ENCODE measurements at places on chromosomes 4 and X.

GRCh38 chr4:52713456-52713937, 37.7 kb downstream of the ERVMER34-1 start:
- no peak for DNase-seq

DNA sequence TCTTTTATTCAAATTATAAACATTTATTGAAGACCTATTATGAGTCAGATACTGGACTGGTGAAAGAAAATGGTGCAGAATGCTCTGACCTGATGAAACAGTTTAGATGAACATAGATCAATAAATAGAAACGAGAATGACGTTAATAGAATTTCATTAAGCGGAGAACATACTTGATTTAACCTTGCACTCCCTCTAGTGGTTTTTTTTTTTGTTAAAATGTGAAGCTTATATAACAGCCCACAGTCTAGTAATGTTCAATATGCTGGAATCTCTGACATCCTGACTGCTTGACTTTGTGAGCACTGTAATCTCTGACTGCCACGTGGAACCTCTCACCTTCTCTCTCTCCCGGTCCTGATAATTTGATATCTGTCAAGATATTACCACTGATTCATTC, 32.3 kb downstream of the HDAC8 start:
- DNase-seq, result no peak

DNA sequence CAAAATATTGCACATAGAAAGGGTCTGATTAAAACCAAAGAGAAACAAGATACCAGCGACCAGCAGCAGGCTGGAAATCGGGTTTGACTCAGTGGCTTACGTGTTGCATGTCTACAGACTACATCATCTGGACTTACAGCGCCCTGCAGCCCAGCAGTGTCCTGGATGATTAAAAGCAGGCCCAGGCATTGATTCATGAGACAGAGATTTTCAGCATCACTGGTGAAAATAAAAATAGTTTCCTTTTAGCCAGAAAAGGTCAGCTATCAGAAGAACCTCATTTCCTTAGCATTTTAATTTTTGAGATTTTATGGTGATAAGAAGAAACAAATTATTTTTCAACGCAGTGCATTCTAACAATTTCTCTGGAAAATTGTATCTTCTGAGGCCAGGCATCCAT, 190.6 kb downstream of the PTTG2 start:
- no peak for DNase-seq

DNA sequence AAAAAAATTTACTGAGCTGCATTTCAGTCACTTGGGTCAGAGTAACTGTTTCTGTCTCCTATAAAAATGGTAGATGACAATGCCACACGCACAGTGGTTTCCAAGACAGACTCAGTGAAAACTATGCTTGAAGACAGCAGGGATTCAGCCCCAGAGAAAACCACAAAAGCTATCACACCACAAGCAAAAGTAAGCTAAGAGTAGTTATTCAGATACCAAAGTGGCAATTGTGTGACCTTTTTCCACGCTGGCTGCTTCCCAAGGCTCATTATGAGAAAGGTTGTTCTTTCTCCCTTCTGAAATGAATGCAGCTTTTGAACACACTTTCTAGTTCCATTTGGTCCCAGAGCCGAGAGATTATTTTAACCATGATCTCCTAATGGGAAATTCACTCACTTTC, 46.4 kb upstream of the GPM6B start:
- DNase-seq, result no peak

DNA sequence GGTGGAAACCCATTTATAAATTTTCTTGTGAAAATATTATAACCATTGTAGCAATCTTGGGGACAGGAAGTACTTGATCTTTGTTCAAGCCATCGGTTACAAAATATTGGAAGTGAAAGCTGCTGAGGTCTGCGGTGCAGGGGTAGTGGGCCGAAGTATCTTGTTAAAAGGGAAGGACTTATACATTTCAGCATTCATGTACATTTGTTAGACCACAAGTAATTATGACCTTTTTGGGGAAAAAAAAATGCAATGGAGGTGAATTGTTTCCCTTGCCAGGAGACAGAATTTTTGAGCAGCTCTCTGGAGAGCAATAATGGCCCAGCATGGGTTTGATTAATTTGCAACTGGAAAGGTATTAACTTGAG, 121.3 kb downstream of the EGF start:
- DNase-seq, result no peak

- no peak for DNase-seq
Measured at GRCh38 chr4:136136601-136137000, 1395.7 kb downstream of the PCDH18 start.

DNA sequence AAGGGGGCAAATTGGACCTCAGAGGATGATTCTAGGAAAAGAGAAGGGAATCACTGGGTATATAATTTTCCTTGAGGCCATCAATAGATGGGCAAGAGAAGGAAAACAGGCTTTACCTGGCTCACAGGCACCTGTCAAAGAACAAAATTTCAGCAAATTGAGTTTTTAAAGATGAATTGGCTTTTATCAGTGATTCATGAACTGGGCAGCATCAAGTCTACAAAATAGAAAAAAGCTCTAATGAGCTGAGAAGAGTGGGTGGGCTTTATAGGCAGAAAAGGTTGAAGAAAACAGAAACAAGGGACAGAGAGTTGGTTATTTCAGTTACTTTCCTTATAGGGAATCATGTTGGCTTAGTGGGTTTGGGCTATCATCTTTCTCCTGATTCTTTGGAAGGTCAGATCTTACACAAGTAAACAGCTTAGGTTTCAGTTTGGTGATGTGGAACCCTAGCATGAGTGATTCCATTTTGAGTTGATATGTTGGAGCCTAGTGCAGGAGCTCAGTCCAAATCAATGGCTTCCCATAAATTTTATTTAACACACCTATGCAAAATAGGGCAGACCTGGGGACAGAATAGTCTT, 120.7 kb upstream of the MED14 start:
- no peak for DNase-seq

- no peak for DNase-seq
Measured at GRCh38 chr4:145988628-145989027, 50.0 kb upstream of the ZNF827 start.

- no peak for DNase-seq
Measured at GRCh38 chr4:7976025-7976424, 36.4 kb upstream of the AFAP1 start.

DNA sequence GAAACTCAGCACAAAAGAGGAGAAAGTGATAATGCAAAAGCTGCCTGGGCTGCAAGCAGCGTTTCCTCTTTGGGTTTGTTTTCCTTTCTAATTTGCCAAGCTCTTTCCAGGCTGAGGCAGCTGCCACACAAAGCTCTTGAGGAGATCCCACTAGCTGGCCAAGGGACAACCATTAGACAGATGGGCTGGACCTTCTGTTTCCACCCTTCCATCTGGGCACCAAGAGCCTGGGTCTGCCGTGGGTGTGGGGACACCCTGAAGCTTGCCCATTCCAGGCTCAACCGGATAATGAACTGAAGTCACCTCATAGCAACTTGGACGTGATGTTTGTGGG, 194.6 kb upstream of the C1QTNF7 start:
- peak; percentile 7 for DNase-seq

DNA sequence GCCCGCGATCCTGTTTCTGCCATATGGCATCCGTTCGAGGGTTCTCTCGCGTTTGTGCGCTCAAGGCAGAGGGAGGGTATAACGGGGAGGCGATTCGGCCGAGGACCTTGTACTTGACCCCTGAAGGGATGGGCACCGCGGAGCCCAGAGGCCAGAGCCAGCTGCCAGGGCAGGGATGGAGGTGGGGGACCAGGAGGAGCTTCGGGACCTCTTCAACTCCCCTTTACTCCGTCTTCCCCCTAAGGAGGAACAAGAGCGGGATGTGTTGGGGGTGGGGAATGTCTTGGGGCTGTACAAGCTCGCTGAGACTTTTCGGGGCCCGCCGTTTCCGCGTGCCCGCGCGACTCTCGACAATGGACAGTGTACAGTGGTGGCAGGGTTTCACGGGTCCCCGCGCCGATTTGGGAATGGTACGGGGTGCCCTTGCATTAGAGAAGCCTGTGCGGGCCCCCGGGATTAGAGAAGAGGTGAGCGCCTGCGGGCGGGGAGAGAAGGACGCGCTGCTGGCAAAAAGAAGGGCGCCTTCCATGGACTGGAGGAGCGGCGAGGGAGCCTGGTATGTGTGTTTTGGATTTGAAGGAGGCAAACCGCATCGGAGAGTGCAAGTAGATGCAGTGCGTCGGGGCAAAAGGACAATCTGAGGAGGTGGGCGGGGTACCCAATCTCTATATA, 760 bp downstream of the UGT8 start:
- no peak for DNase-seq

- DNase-seq, result no peak
Measured at GRCh38 chr4:65007841-65008439, 598.7 kb upstream of the TECRL start.

- DNase-seq, result peak; percentile 0
Measured at GRCh38 chrX:123835661-123836371, 24.0 kb upstream of the XIAP start.

DNA sequence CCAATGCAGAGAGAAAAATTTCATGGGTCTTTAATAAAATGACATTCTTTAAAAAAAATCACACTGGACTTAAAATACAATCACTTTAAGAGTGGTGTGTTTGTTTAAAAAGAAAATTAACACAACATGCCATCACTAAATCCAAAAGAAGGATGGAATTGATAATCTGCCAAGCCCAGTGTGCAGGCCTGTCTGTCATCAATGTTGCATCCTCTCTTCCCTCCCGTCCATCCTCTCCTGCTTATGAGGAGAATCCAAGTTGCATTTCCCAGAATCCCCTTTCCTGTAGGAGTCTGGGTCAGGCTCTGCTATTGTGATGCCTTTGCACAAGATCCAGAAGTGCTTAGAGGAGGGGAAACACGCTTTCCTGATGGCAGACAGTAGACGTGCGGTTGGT, 169.4 kb downstream of the MID1 start:
- DNase-seq, result no peak

GRCh38 chrX:21056622-21057021, 317.6 kb upstream of the CNKSR2 start:
- DNase-seq, result no peak

- no peak for DNase-seq
Measured at GRCh38 chr4:107279733-107280132, 243.6 kb upstream of the DKK2 start.

DNA sequence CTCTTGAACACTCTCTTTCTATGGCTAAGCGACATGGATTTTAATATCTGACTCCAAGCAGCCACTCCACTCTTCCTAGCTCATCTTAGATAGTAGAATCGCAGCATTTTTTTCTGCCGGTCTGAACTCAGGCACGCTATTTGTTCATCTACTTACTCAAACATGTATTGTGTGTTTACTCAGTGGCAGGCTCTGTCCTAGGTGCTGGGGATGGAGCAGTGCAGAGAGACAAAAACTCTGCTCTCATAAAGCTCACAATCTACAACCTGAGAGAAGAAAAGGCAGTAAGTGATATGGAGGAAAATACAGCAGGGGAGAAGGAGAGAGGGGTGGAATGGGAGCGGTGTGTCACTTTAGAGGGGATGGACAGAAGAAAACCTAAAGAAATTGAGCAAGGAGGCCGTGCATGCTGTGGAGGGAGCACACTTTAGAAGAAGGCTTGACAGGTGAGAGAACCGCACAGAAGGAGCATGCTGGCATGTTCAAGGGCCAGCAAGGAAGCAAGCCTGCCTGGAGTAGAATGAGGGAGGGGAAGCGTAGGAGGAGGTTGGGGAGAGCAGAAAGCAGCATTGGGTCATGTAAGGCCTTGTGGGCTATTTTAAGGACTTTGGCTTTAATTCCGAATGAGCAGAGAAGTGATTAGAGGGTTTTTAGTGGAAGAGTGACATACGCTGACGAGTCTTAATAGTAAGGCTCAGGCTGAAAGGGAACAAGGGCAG, 132.0 kb downstream of the ANK2 start:
- DNase-seq, result no peak

GRCh38 chr4:126890383-126890782, 742.4 kb upstream of the INTU start:
- DNase-seq, result no peak

DNA sequence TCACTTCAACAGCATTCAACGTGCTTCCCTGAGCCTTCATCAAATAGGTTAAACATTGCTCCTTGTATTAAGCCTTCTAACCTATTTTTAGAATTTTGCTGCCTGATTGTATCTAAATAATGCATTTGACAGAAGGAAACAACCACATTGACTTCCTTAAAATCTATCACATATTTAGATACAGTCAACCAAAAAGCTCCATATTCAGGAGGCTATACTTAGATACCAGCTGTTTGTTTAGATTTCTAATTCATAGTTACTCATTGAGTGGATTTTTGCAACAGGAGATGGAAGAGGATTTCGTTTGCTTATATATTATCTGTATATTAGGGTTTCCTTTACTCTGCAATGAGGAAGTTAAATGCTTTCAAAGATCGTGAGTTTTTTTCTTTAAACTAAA, 241.1 kb upstream of the PPP1R2C start:
- DNase-seq, result no peak

GRCh38 chr4:147088146-147088545, 142.5 kb upstream of the TTC29 start:
- no peak for DNase-seq

GRCh38 chr4:186500721-186501304, 54.6 kb downstream of the MTNR1A start:
- no peak for DNase-seq

DNA sequence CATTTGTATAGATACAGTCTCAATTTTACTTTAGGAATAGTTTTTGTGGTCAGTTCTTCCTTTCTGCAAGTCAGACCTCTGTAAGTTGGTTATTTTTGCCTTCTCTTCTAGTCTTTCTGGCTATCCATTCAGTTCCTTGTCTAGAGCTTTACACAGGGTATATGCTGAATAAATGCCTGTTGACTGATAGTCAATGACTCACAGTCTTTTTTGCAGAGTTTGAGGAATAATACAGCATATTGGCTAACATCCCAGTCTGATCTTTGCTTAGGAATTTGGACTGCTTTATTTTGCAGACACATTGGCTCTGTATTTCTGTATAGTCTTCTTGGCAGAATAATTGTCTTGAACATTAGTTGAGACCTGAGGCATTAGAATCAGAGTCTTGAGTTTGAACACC, 132.4 kb downstream of the MAGEC1 start:
- DNase-seq, result no peak

DNA sequence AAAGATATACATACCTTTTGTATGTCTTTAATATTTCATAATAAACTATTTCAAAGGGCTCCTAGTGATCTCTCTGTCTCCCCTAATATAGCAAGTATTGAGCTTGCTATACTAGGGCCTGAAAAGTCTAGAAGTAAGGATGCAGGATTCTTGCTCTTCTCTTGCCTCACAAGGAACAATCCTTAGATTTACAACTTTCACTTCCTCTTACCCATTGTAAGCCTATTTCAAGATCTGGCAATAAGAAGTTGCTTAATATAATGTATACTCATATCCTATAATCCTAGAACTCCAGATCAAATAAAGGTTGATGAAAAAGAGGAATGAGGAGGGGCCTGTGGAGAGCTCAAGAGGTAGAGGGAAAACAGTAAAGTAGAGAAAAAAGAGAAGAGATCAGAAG, 40.8 kb upstream of the CHRDL1 start:
- no peak for DNase-seq

- no peak for DNase-seq
Measured at GRCh38 chrX:24282381-24283126, 31.3 kb downstream of the SUPT20HL2 start.

GRCh38 chr4:136328131-136328530, 1204.2 kb downstream of the PCDH18 start:
- no peak for DNase-seq

GRCh38 chr4:6450709-6451108, 21.7 kb downstream of the PPP2R2C start:
- DNase-seq, result no peak

Data from caudate nucleus (tissue), 63 donors.